ENCODE measurements at places on chromosomes 3 and 15. TPM values are rescaled to one million over a fixed set of nuclear protein-coding genes. Genes with fewer than 3 reads are reported as not detected.

DNA sequence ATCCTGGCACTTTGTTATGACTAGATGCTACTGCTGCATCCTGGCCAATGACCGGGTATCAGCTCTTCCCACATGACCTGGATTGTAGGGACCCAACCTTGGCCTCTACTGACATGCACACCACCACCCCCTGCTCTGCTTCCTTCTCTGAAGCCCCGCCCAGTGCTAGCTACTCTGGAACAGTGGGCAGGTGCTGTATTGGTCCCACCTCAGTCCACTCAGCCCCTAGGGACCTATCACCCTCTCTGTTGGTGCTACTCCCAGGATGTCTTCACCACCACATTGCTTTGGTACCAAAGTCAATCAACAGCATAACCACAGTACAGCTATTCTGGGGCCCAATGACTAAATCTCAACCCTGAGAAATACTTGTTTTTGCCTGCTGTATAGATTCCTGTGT, 170.2 kb upstream of the PRICKLE2 start:
- H3K4me1 ChIP-seq, result no peaks in the 10 kb centered on the region
- no peaks in the 10 kb centered on the region for H3K27me3 ChIP-seq
- H3K27ac ChIP-seq, result no peak overlapping the region
- H3K4me3 ChIP-seq, result no peak overlapping the region
- no peak for DNase-seq
- H3K36me3 ChIP-seq, result no peaks in the 10 kb centered on the region

DNA sequence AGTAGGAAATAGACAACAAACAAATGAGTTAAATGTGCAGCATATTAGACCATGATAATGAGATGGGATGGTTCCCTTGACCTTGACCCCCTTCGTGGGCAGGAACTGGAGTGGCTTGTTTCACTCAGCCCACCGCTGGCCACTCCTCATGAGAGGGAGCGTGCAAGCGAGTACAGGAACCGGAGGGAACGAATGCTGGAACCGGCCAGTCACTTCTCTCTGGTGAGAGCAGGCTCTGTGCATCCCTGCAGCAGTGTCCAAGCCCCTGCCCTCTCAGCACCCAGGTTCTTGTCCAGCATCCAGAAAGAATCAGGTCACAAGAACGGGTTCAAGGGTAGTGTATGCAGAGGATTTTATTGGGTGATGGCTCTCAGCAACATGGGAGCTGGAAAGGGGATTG, 17.2 kb upstream of the IREB2 start:
- no peak overlapping the region for H3K27ac ChIP-seq
- H3K4me3 ChIP-seq, result no peak overlapping the region
- DNase-seq, result no peak
- no peaks in the 10 kb centered on the region for H3K36me3 ChIP-seq

Gene CMTM8
- 2.1 TPM for total RNA-seq

- H3K4me3 ChIP-seq, result no peak overlapping the region
- peaks cover 8% of the 10 kb centered on the region for H3K36me3 ChIP-seq
- DNase-seq, result no peak
- peaks cover 6% of the 10 kb centered on the region for H3K4me1 ChIP-seq
- no peaks in the 10 kb centered on the region for H3K27me3 ChIP-seq
- H3K27ac ChIP-seq, result no peak overlapping the region
Measured at GRCh38 chr3:188026191-188026968, 127.6 kb upstream of the LPP start.

Gene GOLGA6A
- not detected for total RNA-seq

Data from activated CD8-positive, alpha-beta T cell treated with anti-CD3 and anti-CD28 coated beads, Interleukin-2, amount 10 ng/mL, durations not matched to agents 7 days and 5 days (primary cell).